Left colon (tissue), 2 donors: ENCODE measurements at places on chromosomes 16 and 17. TPM values are rescaled to one million over a fixed set of nuclear protein-coding genes. Genes with fewer than 3 reads are reported as not detected.
A peak's percentile ranks its signal among the peaks of the same experiment; 100 is the strongest.

GRCh38 chr16:69924777-69925191 is 26.4 kb upstream of the CLEC18A start:
- no peak for DNase-seq

GRCh38 chr17:34840750-34841149 is 120.5 kb downstream of the CCT6B start:
- no peak for DNase-seq

DNA sequence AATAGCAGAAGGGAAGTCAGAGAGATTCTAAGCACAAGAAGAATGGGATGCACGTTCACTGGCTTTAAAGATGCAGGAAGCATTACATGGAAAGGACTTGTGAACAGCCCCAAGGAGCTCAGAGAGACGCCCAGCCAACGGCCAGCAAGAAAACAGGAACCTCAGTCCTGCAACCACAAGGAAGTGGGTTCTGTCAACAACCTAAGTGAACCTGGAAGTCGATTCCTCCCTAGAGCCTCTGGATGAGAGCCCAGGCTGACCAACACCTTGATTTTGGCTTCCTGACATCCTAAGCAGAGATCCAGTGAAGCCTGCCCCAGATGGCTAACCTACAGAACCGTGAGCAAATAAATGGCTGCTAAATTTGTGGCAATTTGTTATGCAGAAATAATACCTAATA is 24.5 kb downstream of the GPR142 start:
- no peak for DNase-seq

DNA sequence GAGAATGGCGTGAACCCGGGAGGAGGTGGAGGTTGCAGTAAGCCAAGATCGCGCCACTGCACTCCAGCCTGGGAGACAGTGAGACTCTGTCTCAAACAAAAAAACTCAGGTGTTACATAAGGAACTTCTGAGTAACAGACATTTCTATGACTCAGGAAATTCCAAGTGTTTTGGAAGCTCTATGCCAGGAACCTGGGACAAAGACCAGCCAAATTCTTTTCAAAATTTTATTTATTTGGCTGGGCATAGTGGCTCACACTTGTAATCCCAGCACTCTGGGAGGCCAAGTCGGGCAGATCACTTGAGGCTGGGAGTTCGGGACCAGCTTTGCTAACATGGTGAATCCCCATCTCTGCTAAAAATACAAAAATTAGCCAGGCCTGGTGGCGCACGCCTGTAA is 5.2 kb upstream of the SH2B1 start:
- no peak for DNase-seq

DNA sequence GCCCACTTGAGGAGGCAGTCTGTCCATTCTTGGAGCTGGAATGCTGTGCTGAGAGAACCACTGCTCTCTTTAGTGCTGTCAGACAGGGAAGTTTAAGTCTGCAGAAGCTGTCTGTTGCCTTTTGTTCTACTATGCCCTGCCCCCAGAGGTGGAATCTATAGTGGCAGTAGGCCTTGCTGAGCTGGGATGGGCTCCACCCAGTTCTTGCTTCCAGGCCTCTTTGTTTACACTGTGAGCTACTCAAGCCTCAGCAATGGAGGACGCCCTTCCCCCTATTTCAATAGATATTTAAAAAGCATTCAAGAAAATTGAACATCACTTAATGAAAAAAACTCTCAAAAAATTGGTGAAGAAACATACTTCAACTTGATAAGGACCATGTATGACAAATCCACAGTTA is 313.5 kb downstream of the PHKB start:
- DNase-seq: peak; percentile 50

GRCh38 chr16:84087466-84088151 is 29.1 kb downstream of the MBTPS1 start:
- DNase-seq: no peak

The GPR142 gene
- total RNA-seq: 0.31 TPM

The NMT1 gene
- 48.2 TPM for total RNA-seq

The TNFRSF17 gene
- 5.0 TPM for total RNA-seq

DNA sequence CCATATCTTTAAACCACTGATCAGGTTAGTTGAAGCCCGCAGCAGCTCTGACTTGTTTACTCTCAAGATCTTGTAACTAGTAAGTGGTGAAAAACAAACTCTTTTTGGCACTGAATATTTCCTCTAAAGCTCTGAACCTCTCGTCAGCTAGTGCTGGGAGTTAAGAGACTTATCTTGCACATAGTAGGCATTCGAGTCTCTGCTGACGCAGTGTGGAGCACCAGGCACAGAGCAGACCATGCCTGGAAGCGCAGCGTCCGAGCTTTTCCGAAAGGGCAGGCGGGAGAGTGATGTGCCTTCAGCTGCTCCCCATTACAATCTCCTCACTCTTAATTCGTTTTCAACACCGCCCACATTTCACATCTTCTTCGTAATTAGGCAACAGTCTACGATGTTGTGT is 63.0 kb downstream of the SMG6 start:
- DNase-seq: no peak

DNA sequence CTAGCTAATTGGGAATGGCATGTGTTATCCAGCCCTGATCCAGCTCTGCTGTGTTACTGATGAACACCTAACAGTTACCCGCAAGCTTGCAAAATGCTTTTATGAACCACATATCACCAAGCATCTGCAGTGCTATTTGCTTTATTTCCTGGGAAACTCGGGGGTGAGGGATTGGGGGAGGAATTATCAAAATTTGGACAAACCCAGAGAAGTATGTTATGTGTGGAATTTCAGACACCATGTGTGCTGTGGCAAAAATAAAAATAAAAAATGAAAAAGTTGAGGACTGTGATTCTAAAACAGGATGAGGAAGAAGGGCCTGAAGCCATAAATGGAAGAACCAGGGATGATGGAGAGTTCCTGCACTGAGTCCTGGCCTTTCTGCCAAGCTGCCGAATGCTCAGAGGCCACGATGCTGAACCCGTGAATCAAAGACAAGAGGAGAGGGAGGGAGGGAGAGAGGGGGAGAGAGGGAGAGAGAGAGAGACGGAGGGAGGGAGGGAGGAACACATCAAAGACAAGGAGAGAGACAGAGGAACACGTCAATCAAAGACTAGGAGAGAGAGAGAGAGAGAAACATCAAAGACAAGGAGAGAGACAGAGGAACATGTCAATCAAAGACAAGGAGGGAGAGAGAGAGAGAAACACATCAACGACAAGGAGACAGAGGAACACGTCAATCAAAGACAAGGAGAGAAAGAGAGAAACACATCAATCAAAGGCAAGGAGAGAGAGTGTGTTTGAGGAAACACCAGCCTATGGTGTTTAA is 89.8 kb downstream of the MRM3 start:
- DNase-seq: no peak

The DLX3 gene
- not detected for total RNA-seq
